Thoracic aorta (tissue), 2 donors: ENCODE measurements at places on chromosomes 6 and 20. TPM values are rescaled to one million over a fixed set of nuclear protein-coding genes. Genes with fewer than 3 reads are reported as not detected.

The CRISP1 gene
- not detected for total RNA-seq

The EHMT2 gene
- 33.2 TPM for total RNA-seq

The CST5 gene
- not detected for total RNA-seq

The IMPG1 gene
- total RNA-seq = not detected

The BPIFA1 gene
- not detected for total RNA-seq

The GLP1R gene
- total RNA-seq = not detected

The NELFCD gene
- 50.9 TPM for total RNA-seq

DNA sequence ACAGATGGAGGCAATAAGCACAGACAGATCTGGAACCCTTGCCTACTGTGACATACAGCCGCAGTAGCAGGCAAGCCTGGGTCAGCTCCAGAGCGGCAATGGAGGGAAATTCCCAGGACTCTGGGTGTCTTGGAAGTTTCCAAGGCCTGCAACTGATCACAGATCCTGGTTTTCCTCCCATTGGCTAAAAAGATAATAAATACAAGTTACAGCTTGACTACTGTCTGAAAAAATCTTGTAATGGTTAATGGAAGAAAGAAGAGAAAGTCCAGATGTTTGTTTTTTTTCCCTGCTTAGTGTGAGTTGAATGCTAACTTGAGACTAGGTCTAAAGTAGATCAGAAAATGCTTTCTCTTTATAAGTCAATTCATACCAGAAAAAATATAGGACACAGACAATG, 307.6 kb downstream of the ALDH8A1 start:
- no peak overlapping the region for H3K4me3 ChIP-seq
- DNase-seq = no peak
- H3K4me1 ChIP-seq = no peaks in the 10 kb centered on the region
- H3K27ac ChIP-seq = no peak overlapping the region
- no peaks in the 10 kb centered on the region for H3K27me3 ChIP-seq

GRCh38 chr6:36139991-36140710, 9.8 kb downstream of the MAPK13 start:
- H3K27me3 ChIP-seq = no peaks in the 10 kb centered on the region
- no peaks in the 10 kb centered on the region for H3K4me1 ChIP-seq
- no peak overlapping the region for H3K4me3 ChIP-seq

DNA sequence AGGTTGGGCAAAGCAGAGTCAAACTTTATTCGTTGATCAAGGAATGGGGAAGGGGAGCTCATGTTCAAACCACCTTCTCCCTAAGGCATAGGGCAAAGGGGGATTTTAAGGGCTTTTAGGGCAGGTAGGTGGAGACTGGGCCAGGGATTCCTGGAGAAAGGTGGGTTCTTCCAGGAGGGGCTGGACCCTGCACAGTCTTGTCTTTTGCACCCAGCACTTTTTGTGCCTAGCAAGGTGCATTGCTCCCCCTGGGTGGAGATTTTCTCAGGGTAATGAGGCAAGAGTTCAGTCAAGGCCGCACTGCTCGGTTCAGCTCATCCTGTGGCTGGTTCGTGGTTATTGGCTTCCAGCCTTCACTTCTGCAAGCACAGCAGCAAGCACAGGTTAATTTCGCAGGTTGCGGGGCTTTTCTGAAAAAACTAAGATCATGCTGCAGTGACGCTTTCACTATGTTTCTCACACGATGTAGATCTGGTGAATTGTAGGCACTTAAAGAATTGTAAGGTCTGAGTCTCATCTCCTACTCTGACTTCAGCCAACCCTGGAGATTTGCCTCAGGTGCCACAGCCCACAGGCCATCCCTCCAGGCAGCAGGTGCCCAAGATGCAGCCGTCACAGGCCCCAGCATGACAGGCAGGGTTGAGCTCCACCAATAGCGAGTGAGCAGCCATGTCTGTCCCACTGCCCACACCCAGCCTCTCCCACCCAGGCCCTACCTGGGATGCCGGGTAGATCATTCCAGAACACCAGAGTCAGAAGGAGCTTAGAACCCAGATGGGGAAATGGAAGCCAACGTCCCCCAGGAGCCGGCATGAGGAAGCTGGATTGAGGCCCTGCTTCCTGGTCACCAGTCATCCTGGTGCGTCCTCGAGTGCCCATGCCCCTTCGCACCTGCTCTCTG, 37.1 kb downstream of the SUN5 start:
- no peak overlapping the region for H3K4me3 ChIP-seq
- H3K27me3 ChIP-seq = no peaks in the 10 kb centered on the region
- H3K27ac ChIP-seq = no peak overlapping the region
- H3K4me1 ChIP-seq = no peaks in the 10 kb centered on the region

- no peaks in the 10 kb centered on the region for H3K36me3 ChIP-seq
- no peaks in the 10 kb centered on the region for H3K4me1 ChIP-seq
- H3K27me3 ChIP-seq = no peaks in the 10 kb centered on the region
- DNase-seq = no peak
Observed at GRCh38 chr20:8242827-8243724, 111.0 kb downstream of the PLCB1 start.

- no peak overlapping the region for H3K27ac ChIP-seq
- no peak overlapping the region for H3K4me3 ChIP-seq
- H3K27me3 ChIP-seq = no peaks in the 10 kb centered on the region
- no peaks in the 10 kb centered on the region for H3K4me1 ChIP-seq
- no peak for DNase-seq
Observed at GRCh38 chr6:43736844-43737243, 33.2 kb upstream of the VEGFA start.

DNA sequence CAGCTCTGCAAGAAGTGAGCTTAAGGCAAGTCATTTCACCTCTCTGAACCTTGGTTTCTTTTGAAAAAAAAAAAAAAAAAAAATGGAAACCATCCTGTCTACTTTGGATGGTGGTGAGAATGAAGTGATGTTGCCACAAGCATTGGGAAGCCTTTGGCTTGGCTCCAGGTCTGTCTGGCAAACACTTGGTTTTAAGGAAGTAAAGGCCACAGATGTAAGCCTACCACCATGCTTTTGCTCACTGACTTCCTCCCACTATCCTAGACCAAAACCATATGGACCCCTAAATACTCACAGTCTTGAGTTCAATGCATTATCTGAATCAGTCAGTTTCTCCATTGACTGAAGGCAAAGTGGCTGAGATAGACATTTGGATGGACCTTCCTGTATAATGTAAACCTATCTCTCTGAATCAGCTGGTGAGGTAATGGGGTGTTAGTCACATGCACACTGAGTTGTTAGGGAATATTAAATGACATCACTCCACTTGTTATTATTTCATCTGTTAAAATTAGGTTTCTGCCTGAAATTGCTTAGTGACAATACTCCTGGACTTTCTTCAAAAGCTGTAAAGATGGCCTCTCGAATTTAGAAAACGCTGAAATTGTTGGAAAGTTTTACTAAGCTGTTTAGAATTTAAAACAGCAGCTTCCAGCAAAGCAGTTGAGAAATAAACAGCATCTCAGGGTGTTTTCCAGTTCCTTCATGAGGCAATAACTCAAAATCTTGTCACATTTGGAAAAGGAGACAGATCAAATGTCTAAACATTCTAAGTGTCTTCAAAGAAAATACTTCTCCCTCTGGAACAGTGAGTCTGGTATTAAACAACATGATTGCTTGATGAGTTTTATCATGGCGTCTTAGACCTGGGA, 833.5 kb downstream of the DHX35 start:
- H3K27me3 ChIP-seq = no peaks in the 10 kb centered on the region
- no peak overlapping the region for H3K4me3 ChIP-seq
- H3K4me1 ChIP-seq = no peaks in the 10 kb centered on the region
- H3K36me3 ChIP-seq = no peaks in the 10 kb centered on the region

GRCh38 chr20:49174183-49174582, 14.0 kb downstream of the STAU1 start:
- peaks cover 18% of the 10 kb centered on the region for H3K4me1 ChIP-seq
- peaks cover 7% of the 10 kb centered on the region for H3K36me3 ChIP-seq
- no peak overlapping the region for H3K27ac ChIP-seq
- no peak for DNase-seq

GRCh38 chr6:25748049-25748448, 6.5 kb upstream of the SLC17A4 start:
- no peak overlapping the region for H3K4me3 ChIP-seq
- H3K27me3 ChIP-seq = no peaks in the 10 kb centered on the region
- H3K4me1 ChIP-seq = no peaks in the 10 kb centered on the region
- no peak overlapping the region for H3K27ac ChIP-seq

DNA sequence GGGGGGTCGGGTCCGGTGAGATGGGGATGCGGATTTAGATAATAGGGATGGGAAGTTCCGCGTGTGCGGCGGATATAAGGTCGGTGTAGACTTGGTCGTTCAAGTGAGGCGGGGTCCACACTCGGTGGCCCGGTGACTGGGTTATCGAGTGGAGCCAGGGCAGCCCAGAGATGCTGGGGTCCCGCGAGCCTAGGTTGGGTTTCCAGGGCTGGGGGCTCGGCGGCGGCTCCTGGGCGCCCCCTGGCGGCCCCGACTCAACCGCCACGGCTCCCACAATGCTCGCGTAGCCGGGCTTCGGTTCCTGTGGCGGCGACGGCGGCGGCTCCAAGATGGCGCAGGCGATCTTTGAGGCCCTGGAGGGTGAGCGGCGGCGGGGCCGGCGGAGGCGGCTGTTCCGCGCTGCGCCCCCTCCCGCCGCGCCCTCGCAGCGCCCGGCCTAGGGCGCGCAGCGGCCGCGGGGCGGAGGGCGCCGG, at the start of gene ZNF341:
Gene ZNF341 (plus strand): TSS at position 304 of the 473 bp plus-strand sequence. CDS start 26 bp downstream, at position 330.
- H3K27me3 ChIP-seq = no peaks in the 10 kb centered on the region
- peak within 1 kb of the TSS; percentile 85 for H3K27ac ChIP-seq
- DNase-seq = peak; percentile 56
- H3K36me3 ChIP-seq = no peaks in the 10 kb centered on the region
- peak within 1 kb of the TSS; percentile 69 for H3K4me3 ChIP-seq

DNA sequence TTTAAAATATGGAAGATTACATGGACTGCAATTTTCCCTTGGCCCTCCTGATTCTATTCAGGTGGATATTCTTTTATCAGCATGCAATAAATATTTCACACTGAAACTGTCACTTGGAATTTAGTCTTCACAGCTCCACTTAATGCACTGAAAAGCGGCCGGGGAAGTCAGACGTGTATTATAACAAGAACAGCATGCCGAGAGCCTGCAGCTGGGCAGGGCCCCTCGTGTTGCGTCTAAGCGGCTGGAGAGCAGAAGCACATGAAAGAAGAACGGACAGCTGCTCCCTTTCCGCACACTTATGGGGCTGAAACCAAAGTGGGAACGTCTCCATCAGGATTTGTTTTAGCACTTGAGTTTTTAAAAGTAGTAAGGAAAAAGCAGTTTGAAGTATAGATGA, 57.2 kb downstream of the LYRM4 start:
- H3K4me1 ChIP-seq = peaks cover 59% of the 10 kb centered on the region
- H3K27me3 ChIP-seq = no peaks in the 10 kb centered on the region
- no peak overlapping the region for H3K4me3 ChIP-seq

DNA sequence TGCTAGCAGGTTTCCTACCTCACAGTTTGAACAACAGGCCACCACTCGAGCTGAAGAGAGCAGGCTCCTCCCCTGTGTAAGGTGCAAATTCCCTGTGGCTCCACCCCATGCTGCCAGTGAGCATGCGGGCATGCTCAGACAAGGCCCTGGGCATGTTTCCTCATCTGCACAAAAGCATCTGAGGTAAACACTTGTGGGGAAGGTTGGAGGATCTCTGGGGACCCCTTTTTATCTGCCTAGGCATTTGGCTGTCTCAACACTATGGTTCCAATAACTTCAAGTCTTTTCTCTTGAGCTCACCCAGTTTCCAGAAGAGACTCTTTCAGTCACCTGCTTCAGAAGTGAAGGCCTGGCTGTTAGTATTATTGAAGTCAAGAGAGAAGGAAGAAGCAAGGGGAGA, 9.4 kb downstream of the C6orf58 start:
- no peaks in the 10 kb centered on the region for H3K36me3 ChIP-seq
- no peak for DNase-seq
- no peaks in the 10 kb centered on the region for H3K27me3 ChIP-seq
- no peak overlapping the region for H3K4me3 ChIP-seq
- H3K4me1 ChIP-seq = no peaks in the 10 kb centered on the region

DNA sequence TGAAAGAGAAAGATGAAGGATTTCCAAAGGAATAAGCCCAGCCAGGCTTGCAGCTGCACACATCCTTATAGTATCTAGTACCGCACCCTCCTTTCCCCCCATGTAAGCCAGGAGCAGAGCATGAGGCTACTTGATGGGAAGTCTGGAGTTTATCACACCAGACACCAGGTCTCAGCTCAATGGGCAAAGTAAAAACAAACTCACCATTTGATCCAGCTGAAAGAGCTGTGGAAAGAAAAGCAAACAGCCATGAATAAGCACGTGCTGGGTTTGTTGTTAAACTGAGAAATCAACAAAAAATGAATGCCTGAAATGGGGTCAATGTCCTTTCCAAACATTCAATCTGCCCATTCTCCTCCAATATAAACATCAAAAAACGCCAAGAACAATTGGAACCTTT, 50.6 kb upstream of the MAP7 start:
- H3K27me3 ChIP-seq = no peaks in the 10 kb centered on the region
- no peak overlapping the region for H3K4me3 ChIP-seq
- H3K36me3 ChIP-seq = peaks cover 20% of the 10 kb centered on the region
- peak overlapping the region; percentile 33 for H3K27ac ChIP-seq
- H3K4me1 ChIP-seq = peaks cover 18% of the 10 kb centered on the region

DNA sequence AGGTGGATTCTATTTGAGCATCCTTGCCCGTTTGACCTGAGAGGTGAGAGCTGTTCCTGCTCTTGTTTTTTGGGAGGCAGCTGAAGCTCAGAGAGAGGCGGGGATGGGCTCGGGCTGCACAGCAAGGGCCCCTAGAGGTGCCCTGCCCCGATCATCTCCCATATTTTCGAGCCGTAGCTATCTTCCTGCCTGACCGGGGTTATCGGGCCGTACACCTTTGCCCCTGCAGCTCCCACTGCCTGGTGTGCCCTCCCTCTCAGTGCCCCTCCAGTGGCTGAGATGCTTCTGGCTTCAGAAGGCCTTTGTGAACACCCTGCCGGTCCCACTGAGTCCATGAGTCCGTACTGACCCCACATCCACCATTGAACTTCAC, 6.7 kb downstream of the SRC start:
- H3K4me1 ChIP-seq = peaks cover 43% of the 10 kb centered on the region
- H3K36me3 ChIP-seq = no peaks in the 10 kb centered on the region
- no peak for DNase-seq
- no peak overlapping the region for H3K4me3 ChIP-seq
- no peaks in the 10 kb centered on the region for H3K27me3 ChIP-seq

GRCh38 chr6:51616243-51616642, 471.2 kb downstream of the PKHD1 start:
- no peak overlapping the region for H3K27ac ChIP-seq
- H3K4me3 ChIP-seq = no peak overlapping the region
- H3K36me3 ChIP-seq = no peaks in the 10 kb centered on the region
- no peaks in the 10 kb centered on the region for H3K4me1 ChIP-seq
- DNase-seq = no peak

- peaks cover 29% of the 10 kb centered on the region for H3K4me1 ChIP-seq
- peak overlapping the region; percentile 67 for H3K4me3 ChIP-seq
- DNase-seq = no peak
- H3K27me3 ChIP-seq = peaks cover 30% of the 10 kb centered on the region
Observed at GRCh38 chr6:34143196-34143883, 2.5 kb downstream of the GRM4 start.

- H3K27ac ChIP-seq = no peak overlapping the region
- H3K4me1 ChIP-seq = no peaks in the 10 kb centered on the region
- no peaks in the 10 kb centered on the region for H3K27me3 ChIP-seq
- no peaks in the 10 kb centered on the region for H3K36me3 ChIP-seq
- no peak for DNase-seq
Observed at GRCh38 chr6:10972196-10972595, 71.9 kb downstream of the ELOVL2 start.

- H3K4me3 ChIP-seq = no peak overlapping the region
- DNase-seq = no peak
- peaks cover 23% of the 10 kb centered on the region for H3K36me3 ChIP-seq
- no peaks in the 10 kb centered on the region for H3K4me1 ChIP-seq
- no peak overlapping the region for H3K27ac ChIP-seq
- H3K27me3 ChIP-seq = no peaks in the 10 kb centered on the region
Observed at GRCh38 chr6:89777455-89777854, 42.1 kb downstream of the MDN1 start.

- H3K27me3 ChIP-seq = no peaks in the 10 kb centered on the region
- H3K36me3 ChIP-seq = no peaks in the 10 kb centered on the region
- no peak overlapping the region for H3K4me3 ChIP-seq
- no peak for DNase-seq
Observed at GRCh38 chr6:95614094-95614493, 36.8 kb downstream of the MANEA start.
